ENCODE measurements at places on chromosomes 1 and 21. TPM values are rescaled to one million over a fixed set of nuclear protein-coding genes. Genes with fewer than 3 reads are reported as not detected.

DNA sequence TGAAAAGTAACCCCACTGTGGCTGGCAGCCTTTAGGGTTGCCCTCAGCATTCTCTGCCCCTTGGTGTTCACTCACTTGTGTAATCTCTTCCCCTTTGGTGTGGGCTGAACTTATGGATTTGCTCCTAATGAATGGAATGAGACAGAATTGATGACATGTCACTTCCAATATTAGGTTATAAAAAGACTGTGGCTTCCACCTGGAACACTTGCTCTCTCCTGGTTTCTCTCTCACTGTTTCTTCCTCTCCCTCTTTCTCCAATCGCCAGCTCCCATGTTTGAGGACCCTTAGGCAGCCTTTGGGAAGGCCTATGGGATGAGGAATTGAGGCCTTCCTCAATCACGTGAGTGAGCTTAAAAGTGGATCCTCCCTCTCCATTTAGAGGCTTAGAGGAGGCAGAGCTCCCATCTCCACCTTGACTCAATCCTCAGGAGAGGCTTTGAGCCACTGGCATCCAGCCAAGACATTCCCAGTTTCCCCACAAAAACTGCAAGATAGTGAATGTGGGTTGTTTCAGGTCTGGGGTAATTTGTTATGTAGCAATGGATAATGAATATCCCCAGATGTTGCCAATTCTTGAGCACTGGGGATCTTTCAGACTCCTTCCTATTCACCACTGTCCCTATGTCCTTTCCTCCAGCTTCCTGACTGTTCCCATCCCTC lies 95.5 kb upstream of the CD34 start:
- DNase-seq = no peak

DNA sequence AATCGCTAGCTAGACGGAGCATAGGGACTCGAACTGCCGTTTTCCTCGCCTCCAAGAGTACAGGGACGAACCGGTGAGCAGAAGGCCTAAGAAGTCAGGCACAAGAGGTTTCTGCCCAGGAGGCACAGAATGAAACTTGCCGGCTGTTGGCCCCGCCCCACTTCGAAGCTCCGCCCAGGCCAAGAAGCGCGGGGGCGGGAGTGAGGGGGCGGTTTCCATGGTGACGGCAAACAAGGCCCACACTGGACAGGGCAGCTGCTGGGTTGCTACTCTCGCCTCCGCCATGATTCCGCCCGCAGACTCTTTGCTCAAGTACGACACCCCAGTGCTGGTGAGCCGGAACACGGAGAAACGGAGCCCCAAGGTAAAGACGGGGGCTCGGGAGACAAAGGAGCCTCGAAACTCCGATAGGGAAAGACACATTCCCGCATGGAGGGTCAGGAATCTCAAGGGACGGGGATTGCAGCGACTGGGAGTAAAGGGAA lies at the start of gene DNALI1:
Gene DNALI1 (plus strand): TSS at position 229 of the 485 bp plus-strand sequence. CDS start 55 bp downstream, at position 284.
- peak; percentile 96 for DNase-seq

DNA sequence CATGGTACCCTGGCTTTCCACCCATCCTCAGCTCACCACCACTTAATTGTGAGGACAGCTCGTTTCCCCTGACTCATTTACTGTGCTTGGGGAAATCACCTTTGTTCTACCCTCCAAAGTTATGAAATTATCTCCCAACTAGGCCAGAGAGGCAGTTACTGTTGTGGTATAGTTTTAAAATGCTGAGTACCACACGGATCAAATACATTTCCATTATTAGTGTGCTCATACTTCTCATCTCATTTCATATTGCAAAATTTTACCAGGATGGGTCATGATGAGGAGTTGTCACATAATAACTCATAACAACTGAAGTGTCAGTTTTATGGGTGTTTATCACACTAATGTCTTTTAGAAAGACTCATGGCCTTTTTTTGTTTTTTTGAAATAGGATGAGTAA lies 9.2 kb upstream of the OR2B11 start:
- DNase-seq = no peak

GRCh38 chr21:18235545-18235944 lies 9.1 kb upstream of the CHODL start:
- DNase-seq = no peak

GRCh38 chr1:24952413-24952841 lies 22.4 kb upstream of the RUNX3 start:
- no peak for DNase-seq

GRCh38 chr1:218557731-218558130 lies 212.6 kb downstream of the TGFB2 start:
- no peak for DNase-seq

DNA sequence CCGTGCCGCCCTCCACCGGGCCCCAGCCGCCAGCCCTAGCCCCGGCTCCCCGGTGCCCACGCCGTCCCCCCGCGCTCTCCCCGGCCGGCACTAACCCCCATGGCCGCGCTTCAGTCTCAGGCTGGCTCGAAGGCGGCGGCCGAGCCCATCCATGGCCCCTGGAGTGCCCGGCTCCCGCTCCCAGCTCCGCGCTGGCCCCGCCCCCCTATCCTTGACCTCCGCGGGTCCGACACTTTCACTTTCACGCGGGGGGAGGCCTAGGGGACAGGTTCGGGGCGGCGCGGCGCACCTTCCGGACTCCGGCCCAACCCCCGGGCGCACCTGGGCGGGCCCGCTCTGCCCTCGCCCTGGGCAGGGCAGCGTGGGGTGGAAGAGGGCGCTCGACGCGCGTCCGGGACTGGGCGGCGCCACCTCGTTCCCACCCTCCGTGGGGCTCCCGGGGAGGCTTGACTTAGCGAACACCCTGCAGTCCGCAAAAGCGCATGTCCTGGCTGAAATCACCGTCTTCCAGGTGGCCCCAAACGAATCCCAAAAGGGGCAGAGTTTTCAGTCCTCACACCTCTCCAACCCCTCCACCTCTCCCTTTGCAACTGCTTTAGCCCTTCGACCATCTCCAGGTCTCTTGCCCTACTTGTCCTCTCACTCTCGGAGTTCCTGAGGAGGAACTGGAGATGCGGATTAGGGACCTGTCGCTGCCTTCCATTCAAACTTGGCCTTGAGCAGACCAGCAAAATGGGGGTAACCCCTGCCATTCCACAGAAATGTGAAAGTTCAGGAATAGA lies 3.9 kb upstream of the DENND2D start:
- no peak for DNase-seq

DNA sequence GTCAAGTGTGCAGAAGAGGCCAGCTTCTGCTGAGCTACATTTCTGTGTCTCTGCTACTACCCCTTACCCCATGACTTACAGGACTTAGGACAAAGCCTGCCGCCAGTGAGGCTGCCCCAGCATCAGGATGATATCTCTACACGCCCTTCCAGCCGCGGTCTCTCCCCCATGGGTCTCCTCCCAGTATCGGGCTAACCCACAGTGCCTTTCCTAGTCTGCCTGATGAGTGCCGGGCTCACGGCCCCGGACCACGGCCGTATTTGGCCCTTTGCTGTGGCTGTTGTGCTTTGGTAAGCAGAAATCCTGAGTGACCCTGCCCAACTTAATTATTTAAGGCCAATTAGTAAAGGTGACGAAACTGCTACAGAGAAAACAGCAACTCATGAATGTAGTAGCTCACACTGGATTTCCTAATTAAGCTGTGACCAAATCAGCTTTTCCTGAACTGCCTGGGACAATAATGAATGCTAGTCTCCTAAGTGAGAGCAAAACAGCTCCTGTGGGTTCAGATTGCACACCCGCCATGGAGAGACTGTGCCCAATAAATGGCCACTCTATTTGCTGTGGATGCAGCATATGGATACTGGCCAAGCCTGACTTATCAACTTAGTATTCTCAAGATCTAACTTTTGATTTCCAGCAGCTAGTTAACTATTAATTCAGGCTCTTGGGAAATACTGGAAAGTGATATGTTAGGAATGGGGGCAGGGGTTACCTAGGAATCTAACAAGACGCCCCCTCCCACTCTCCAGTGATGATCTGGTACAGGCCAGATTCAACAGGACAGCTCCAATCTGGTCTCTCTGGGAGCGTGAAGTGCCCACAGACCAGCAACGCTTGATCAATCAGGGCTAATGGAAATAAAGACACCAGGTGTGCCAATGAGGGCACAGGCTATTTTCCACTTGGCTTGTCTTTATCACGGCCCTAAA lies 123.3 kb upstream of the IFFO2 start:
- DNase-seq = no peak

GRCh38 chr1:227449051-227449450 lies 114.3 kb upstream of the ZNF678 start:
- peak; percentile 68 for DNase-seq

DNA sequence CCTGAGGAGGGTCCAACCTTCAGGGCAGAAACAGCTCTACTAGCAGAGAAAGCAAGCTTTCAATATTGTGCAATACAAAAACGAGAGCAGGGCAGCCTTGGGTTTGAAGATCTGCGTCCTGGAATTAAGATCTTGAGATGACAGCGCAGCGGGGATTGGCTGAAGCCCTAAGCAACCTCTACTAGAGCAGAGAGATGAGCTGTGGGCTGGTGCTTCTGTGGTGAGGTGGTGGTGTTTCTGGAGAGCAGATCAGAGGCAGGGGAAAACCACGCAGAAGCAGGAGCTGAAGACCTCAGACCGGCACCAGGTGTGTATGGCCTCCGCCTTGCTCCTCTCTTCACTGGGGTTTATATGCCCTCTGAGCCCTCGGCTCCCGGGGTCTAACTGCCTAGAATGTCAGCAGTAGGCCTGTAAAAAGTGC lies 12.5 kb downstream of the TRAF3IP3 start:
- DNase-seq = no peak

GRCh38 chr1:200337410-200337809 lies 72.4 kb downstream of the ZNF281 start:
- no peak for DNase-seq

DNA sequence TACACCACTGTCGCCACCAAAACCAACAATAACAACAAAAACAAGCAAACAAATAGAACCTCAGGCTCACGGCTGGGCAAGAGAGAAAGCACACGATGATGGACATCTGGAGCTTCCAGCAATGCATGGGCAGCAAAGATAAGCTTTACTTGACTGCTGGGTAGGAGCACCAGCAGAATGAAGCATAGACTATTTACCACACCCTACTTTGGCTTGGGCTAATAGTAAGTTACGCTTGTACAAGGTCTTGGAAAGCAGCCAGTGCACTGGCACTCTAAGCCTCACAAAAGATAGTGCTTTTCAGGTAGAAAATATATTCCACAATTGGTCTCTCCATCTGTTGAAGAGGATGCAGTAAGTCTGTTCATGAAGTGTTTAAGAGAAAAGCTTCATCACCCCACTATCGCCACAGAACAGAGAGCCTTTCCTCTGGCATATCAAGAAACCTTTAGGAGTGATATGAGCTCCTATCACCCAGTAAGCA lies 13.6 kb downstream of the ADIPOR1 start:
- DNase-seq = no peak

GRCh38 chr1:147349533-147349932 lies 107.0 kb downstream of the CHD1L start:
- DNase-seq = no peak

GRCh38 chr1:2983319-2983705 lies 38.0 kb upstream of the ACTRT2 start:
- DNase-seq = no peak

The BMP8B gene
- total RNA-seq = 0.24 TPM

The GBP4 gene
- not detected for total RNA-seq

The SPRR1A gene
- not detected for total RNA-seq

The KIF2C gene
- 130 TPM for total RNA-seq

The POU3F1 gene
- 16.5 TPM for total RNA-seq

The PKNOX1 gene
- total RNA-seq = 10.3 TPM

The CBR3 gene
- total RNA-seq = not detected

The COL6A1 gene
- total RNA-seq = 12.6 TPM

The TMEM53 gene
- 6.7 TPM for total RNA-seq

The EDARADD gene
- 1.7 TPM for total RNA-seq
